Body of pancreas (tissue), 4 donors: ENCODE measurements at places on chromosomes 7 and 10. TPM values are rescaled to one million over a fixed set of nuclear protein-coding genes. Genes with fewer than 3 reads are reported as not detected.

The CC2D2B gene
- total RNA-seq: 0.99 TPM

The NT5C2 gene
- total RNA-seq: 43.1 TPM

The CCDC7 gene
- 23.6 TPM for total RNA-seq

The KLF14 gene
- total RNA-seq: not detected

The COL1A2 gene
- 107 TPM for total RNA-seq

GRCh38 chr10:120490288-120490687 is 33.3 kb downstream of the PLPP4 start:
- H3K4me1 ChIP-seq: peaks cover under 1% of the 10 kb centered on the region
- no peak overlapping the region for H3K4me3 ChIP-seq
- H3K27me3 ChIP-seq: no peaks in the 10 kb centered on the region
- H3K36me3 ChIP-seq: no peaks in the 10 kb centered on the region
- no peak overlapping the region for H3K27ac ChIP-seq

DNA sequence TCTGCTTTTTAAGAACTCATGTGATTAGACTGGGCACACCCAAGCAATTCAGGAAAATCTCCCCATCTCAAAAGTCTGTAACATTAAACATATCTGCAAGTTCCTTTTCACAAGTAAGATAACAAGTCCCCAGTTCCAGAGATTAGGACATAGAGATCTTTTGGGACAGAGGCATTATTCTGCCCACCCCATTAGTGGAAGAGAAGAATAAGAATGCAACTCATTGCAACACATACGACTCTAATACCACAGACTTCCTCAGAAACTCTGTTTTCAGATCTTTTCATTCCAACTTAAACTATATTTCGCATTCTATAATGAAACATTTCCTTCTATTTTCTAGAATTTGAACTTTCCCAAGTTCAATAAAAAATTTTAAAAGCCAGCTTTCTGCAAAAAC is 137.7 kb downstream of the SEMA3C start:
- no peak for DNase-seq
- H3K4me3 ChIP-seq: no peak overlapping the region
- no peaks in the 10 kb centered on the region for H3K4me1 ChIP-seq
- no peaks in the 10 kb centered on the region for H3K27me3 ChIP-seq

- H3K4me1 ChIP-seq: peaks cover 18% of the 10 kb centered on the region
- H3K27ac ChIP-seq: no peak overlapping the region
- DNase-seq: no peak
- no peaks in the 10 kb centered on the region for H3K36me3 ChIP-seq
Measured at GRCh38 chr7:7920056-7920455, 48.5 kb upstream of the GLCCI1 start.

DNA sequence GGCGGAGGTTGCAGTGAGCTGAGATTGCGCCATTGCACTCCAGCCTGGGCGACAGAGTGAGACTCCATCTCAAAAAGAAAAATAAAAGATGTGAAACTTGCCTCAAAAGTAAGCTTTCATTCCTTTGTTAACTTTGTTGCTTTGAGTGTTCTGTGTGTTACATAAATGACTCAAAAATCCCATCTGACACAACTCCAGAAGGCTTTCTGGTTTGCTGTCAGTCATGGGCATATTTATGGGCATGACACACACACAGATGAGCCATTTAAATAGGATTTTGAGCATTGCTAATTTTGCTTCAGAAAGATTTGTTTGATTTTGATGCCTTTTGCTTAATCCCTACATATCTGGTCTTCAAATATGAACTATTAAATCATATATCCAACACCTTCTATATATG is 82.6 kb downstream of the CACNB2 start:
- no peaks in the 10 kb centered on the region for H3K36me3 ChIP-seq
- H3K27me3 ChIP-seq: no peaks in the 10 kb centered on the region
- H3K4me3 ChIP-seq: no peak overlapping the region

DNA sequence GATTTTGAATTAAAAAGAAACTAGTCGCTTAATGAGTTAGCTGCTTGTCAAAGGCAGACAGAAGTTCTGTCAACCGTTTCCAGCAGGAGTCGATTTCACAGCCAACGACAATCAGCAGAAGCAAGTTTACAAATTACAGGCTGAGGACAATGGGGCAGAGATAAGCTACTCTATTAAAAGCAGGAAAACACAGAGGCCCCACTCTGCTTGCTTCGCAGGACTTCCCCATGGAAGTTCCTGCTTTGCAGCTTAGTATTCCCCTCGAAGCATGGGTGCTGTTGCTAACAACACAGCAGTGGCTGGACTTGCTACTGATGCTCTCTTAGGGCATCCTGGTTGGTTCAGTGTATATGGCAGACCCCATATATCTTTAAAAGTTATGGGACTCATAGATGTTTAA is 50.8 kb upstream of the KLF6 start:
- no peaks in the 10 kb centered on the region for H3K36me3 ChIP-seq
- DNase-seq: no peak
- no peak overlapping the region for H3K27ac ChIP-seq
- no peaks in the 10 kb centered on the region for H3K27me3 ChIP-seq
- H3K4me3 ChIP-seq: no peak overlapping the region
